ENCODE measurements at places on chromosomes 2 and 18.

- DNase-seq = no peak
Measured at GRCh38 chr18:50199921-50200320, 5.0 kb upstream of the MYO5B start.

- DNase-seq = no peak
Measured at GRCh38 chr2:18522484-18523146, 37.8 kb downstream of the RDH14 start.

GRCh38 chr2:120150040-120150482 is 73.1 kb downstream of the TMEM185B start:
- no peak for DNase-seq

DNA sequence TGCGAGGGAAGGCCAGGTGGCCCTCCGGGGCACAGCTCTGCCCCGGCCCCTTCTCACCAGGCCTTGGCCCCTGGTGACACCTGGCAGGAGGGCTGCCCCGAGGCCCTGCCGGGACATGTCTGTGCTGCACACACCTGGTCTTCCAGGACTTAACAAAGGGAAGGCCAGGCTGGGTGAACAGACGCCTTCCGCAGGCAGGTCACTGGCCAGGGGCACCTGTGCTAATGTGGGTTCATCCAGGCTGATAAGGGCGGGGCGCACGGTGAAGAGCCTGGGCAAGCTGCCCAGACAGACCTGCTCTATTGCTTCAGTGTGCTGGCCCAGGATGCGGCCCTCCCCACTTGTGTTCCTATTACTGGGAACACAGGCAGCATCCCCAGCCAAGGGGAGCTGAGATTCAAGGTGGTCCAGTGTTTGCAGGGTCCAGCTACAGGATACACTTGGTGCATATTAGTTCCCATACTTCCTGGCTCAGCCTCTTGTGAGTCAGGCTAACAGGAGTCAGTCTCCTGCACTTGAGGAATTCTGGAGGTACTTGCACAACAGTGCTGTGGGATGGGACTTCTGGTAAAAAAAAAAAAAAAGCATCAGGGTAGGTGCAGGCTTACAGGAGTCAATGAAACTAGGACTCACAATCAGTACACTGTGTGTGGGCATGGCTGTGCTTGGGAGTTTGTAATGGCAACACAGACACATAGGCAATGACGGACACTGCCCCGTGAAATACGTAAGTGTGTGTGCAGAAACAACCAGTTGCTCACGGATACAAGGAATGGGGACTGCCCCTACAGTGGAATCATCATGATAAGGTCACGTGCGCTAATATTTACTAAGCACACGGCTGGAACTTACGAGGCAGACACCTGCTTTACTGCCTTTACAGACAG is 261.4 kb downstream of the TWIST2 start:
- DNase-seq = no peak

DNA sequence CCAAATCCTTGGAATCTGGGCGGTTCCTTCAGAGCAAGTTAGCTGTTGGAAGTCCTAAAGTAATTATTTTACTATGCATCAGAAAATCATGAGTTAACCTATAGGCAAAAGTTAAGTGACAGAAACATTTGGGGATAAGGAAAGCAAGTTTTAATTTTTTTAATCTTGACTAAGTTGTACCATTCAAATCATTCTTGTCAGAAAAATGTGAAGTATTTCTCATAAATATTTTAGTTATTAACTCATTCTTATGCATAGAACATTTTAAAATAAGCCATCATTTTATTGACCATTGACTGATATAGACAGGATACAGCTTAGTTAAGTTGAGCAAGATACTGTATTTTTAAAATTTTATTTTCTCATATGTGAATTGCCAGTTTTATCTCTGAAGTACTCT is 98.2 kb upstream of the FOSL2 start:
- DNase-seq = no peak

DNA sequence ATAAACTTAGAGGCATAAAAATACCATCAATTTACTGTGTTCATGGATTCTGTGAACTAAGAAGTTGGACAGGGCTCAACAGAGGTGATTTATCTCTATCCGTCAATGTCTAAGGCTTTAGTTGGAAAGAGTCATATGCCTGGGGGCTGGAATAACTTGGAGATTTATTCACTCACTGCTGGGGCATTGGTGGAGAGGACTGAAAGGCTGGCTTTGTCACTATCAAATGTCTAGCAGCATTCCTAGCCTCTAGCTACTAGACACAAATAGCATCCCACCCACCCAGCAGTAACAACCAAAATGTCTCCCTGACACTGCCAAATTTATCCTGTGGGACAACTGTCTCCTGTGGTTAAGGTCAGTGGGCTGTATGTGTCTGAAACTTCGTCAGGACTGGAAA is 71.0 kb downstream of the EVA1A start:
- no peak for DNase-seq

DNA sequence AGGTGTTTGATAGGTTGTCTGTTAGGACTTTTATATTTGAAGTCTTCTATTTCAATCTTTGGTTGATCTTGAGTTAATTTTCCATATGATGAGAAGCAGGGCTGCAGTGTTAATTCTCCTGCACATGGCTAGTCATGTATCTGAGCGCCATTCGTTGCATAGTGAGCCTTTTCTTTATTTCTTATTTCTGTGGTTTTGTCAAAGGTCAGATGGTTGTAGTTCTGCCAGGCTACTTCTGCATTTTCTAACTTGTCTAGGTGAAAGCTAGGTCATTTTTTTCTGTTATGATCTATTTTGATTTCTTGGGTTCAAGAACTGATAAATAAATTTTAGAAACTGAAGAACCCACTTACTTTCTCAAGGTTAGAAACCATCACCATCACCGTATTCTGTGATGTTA is 56.7 kb downstream of the CCDC74A start:
- no peak for DNase-seq

- no peak for DNase-seq
Measured at GRCh38 chr2:136653861-136654260, 111.5 kb upstream of the THSD7B start.

DNA sequence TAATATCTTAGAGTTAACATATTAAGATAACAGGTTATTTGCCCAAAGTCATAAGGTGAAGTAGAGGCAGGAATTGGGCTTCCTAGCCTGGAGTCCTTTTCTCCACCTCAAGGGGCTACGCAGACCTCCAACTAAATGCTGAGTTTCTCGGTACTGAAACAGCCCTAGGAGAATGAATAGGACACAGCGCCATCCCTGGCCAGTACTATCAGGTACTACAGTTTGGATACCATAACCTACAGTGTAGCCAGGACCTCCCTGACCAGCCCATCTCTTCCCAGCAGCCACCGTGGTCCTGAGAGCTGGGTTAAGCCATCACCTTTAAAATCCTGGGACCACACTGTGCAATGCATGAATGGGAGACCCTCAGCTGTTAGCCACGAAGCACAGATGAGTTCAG is 15.7 kb downstream of the CASP8 start:
- no peak for DNase-seq

GRCh38 chr18:49169037-49169521 is 218.3 kb upstream of the SMAD7 start:
- no peak for DNase-seq

DNA sequence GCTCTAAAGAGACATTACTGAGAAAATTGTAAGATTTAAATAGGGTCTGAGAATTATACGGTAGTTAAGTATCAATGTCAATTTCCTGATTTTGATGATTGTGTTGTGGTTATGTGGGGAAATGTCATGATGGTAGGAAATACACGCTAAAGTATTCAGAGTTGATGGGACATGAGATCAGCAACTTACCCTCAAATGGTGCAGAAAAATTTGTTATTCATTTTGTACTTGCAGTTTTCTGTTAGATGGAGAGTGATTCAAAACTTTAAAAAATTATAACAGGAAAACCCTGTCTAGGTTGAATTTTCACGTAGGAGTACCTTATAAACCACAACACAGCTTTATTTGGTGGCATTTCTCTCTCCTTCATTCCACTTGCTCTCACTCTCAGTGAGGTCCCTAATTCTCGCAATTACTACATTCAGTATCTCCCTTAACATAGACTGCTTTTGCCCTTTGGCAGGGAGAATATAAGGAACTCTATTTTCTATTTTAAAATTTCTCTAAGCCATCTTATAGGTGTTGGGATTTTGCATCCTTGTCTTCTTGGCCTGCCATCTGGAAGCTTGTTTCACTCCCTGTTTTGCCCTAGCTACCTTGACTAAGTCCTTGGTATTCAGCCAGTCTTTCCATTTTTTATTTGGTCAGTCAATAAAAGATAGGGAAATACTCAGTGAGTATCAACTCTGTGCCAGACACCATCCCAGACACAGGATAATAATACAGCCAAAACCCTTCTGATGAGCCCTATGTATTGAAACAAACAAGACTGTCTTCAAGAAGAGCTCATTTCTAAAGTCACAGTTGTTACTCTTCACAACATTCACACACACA is 550.6 kb upstream of the ACVR2A start:
- no peak for DNase-seq

DNA sequence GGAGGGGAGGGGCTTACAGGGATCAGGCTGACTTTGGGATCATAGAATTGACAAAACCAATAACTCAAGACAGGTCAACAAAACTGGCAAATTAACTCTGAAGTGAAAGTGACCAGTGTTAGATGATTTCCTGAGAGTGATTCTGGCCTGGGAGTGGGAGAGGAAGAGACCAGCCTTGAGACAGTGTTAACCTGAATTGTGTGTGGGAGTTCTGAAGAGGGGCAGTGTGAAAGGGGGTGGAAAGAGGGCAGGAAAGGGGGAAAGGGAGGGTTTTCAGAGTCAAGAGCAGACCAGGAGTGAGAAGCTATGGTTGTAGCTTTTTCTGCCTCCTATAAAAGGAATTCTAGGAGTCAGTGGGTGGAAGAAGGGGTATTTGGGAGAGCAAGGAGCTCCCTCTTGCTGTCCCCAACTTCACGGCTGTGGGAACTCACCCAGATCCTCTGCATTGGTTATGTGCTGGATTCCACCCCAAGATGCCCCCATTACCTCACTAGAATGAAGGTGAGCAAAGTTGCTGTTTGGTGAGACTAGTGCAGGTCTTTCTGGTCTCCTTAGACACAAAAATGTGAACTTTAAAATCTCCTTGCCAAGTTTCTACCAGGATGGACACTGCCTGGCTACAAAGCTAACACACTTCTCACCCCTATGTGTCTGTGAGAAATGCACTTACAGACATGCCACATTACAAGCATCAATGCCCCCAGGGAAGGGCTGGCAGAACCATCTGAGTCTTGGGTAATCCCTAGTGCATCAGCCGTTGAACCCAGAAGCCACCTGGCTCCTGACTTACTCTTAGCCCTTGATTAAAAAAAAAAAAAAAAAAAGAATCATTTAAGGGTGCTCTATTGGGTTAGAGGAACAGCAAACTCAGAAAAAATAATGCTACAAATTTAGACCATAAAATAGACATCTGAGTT is 61.6 kb downstream of the BMP10 start:
- no peak for DNase-seq

DNA sequence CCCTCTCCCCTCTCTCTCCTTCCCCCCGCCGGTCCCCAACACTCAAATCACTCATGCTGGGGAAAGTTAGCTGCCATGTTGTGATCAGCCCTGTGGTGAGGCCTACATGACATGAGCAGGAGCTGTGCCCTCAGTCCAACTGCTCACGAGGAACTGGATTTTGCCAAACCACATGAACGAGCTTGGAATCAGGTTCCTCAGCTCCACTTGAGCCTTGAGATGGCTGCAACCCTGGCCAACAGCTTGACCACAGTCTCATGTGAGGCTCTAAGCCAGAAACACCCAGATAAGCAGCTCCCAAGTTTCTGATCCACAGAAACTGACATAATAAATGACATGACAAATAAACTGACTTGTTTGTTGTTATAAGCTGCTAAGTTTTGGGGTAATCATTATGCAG is 38.4 kb downstream of the ARL4C start:
- DNase-seq = no peak

DNA sequence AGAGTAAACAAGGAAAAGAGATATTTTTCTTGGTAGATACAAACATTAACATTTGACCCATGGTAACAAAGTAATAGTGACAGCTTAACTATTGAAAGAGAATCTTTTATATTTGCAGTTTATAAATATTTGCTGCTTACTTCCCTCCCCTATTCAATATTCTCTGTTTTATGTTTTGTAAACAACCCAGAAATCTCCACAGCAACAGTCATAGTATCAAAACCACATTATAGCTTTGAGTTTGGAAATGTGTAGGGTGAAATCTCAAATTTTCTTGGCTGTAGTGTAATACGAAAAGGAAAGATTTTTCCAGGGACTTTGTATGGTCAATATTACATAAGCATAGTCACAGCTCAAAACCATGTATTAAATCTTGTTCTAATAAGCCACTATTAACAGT is 511.2 kb downstream of the METTL4 start:
- DNase-seq = no peak

- no peak for DNase-seq
Measured at GRCh38 chr2:39264733-39265132, 21.0 kb upstream of the CDKL4 start.

DNA sequence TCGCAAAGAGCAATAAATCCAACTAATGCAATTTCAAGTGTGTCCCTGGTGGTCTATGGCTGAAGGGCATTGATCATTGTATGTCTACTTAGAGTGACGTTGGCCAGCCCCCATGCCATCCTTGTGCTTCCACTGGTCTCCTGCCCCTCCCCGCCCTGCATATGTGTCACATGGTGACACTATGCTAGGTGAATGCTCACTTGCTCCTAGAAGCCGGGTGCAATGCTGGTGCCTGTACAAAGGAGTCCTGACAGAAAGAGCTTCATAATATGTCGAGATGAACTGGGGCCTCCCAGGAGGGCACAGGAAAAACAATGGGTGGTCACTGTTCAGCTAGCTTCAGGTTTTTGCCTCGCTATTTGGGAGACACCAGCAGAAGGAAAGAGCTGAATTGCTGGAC is 5.9 kb upstream of the TRABD2A start:
- no peak for DNase-seq

DNA sequence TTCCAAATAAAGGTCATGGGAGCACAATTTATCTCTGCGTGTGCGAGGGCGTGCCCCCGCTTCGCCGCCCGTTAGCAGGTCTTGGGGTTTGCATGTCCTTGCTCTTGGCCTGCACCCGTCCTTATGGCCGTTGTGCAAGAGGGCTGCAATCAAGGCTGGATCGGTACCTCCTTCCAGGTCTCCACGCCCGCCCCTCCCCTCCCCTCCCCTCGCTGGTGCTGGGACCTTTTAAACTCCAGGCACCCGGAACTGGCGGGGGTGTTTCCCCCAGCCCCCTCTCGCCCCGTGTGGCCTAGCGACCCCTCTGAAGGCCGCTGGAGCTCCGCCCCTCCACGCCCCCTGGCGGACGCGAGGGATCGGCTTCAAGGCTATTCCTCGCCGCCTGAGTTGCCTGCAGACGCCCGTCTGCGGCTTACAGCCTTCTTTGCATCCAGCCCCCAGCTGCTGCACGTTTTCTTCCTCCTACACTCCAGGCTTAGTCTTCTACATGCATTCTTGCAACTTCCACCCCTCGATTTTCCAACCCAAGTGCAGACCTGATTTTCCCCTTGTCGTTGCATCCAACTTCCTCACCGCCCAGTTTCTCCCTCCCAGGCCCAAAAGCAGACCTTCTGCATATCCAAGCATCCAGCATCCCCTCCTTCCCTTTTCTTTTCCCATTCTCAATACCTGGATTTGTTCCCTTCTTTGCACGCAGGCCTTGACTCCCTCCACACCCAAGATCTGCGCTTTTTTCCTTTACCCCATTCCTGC is 577 bp downstream of the IDH1 start:
- DNase-seq = peak; percentile 24
